ENCODE measurements at places on chromosomes 4 and X. TPM values are rescaled to one million over a fixed set of nuclear protein-coding genes. Genes with fewer than 3 reads are reported as not detected.

The LANCL3 gene
- 0.83 TPM for total RNA-seq

The TXK gene
- total RNA-seq, result 0.59 TPM

The UGT2B10 gene
- not detected for total RNA-seq

The EMCN gene
- total RNA-seq, result not detected

The DDIT4L gene
- 2.7 TPM for total RNA-seq

The WAS gene
- total RNA-seq, result 0.30 TPM

The XAGE1A gene
- not detected for total RNA-seq

The GAGE12E gene
- total RNA-seq, result not detected

The GATB gene
- total RNA-seq, result 19.1 TPM

The ZNF41 gene
- 7.8 TPM for total RNA-seq

The SLIT2 gene
- 34.0 TPM for total RNA-seq

The GASK1B gene
- total RNA-seq, result 160 TPM

The ASB12 gene
- not detected for total RNA-seq

The KDR gene
- 0.88 TPM for total RNA-seq

The IL2RG gene
- total RNA-seq, result not detected

The NSUN7 gene
- total RNA-seq, result not detected

Measured in smooth muscle cell of the umbilical artery (primary cell).